Fibroblast of upper back skin (primary cell): ENCODE measurements at places on chromosomes 3 and 15.
A peak's percentile ranks its signal among the peaks of the same experiment; 100 is the strongest.

- no peak for DNase-seq
Observed at GRCh38 chr3:188686324-188686723, 485.4 kb upstream of the TPRG1 start.

- peak; percentile 92 for DNase-seq
Observed at GRCh38 chr3:62065985-62066693, 307.2 kb downstream of the FEZF2 start.

GRCh38 chr15:25705433-25706115 lies 157.6 kb downstream of the ATP10A start:
- no peak for DNase-seq

GRCh38 chr3:18288243-18288642 lies 136.9 kb downstream of the SATB1 start:
- no peak for DNase-seq

DNA sequence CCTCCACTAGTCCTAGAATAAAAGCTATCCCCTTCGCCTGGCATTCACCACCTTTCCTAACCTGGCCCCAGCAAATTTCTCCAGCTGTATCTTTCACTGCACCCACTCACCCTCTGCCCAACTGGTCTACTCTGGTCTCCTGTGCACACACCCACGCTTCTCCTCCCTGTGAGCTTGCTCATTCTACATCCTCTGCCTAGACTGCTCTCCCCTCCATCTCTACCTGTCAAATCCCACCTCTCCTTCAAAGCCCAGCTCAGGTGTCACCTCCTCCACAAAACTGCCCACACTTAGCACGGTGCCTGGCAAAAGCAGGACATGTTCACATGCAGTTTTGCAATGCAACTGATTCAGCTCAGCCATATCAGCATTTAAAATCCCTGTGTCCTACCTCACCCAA lies 45.8 kb upstream of the NTRK3 start:
- DNase-seq = no peak
